ENCODE measurements at places on chromosomes 6 and 20.

DNA sequence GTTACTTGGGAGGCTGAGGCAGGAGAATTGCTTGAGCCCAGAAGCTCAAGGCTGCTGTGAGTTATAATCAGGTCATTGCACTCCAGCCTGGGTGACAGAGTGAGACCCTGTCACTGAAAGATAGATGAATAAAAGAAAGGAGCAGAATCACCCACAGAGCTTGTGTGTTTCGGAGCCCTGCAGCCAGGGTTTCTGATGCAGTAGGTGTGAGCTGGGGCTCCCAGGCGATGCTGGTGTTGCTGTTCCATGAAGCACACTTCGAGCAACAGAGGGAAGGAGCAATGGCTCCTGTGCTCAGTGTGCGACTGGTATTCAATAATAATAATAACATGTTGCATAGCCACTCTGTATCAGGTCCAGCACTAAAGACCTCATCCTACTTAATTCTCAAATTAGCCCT, 197.5 kb upstream of the CST7 start:
- no peak for DNase-seq

GRCh38 chr20:22526512-22527012, 57.8 kb downstream of the FOXA2 start:
- DNase-seq, result no peak

- DNase-seq, result peak; percentile 80
Observed at GRCh38 chr6:53796791-53797190, 2.0 kb downstream of the LRRC1 start.

DNA sequence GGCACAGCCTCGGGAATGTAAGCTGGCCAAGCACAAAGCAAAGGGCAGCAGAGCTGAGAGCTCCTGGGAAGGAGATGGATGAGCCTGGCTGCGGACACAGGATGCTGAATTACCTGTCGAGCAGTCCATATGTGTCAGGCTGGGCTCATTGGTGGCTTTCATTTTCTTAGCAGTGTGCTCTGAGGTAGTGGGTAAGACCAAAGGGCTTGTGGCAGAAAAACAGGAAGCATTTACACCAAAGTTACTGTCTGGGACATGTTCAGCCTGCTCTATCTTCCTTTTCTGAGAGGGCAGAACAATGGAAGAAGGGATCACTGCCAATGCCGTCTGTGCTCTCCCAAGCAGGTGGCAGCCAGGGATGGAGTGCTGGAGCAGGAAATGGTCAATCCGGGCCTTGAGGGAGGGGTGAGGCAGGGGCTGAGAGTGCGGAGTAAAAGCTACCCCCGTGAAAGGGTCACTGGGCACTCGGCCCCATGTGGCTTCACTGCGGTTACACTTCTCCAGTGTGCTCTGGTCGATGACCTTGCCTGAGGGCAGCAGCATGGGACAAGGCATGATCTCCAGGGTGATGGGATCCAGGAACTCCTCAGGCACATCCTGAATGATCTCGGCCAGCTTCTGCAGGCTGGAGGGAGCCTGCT, 36.9 kb upstream of the AVP start:
- no peak for DNase-seq

GRCh38 chr6:46985943-46986342, 56.2 kb downstream of the ADGRF1 start:
- DNase-seq, result no peak

GRCh38 chr6:42316981-42317380, 99.3 kb upstream of the MRPS10 start:
- no peak for DNase-seq

DNA sequence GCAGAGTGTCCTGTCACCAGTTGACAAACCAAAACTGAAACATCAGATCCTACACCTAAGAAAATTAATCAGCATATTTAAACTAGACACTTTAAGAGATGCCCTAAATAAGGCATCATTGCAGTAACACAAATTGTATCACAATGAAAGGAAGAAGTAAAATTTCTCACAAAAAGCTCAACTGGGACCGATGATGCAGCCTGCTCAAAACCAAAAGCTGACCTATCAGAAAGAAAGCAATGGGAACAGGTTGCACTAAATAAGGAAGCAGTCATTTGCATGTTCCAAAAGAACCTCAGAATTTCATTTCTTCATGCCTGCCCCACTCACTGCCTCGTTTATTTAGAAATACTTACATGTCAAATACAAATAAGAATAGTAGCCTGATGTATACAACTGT, 12.1 kb downstream of the HIVEP2 start:
- no peak for DNase-seq

DNA sequence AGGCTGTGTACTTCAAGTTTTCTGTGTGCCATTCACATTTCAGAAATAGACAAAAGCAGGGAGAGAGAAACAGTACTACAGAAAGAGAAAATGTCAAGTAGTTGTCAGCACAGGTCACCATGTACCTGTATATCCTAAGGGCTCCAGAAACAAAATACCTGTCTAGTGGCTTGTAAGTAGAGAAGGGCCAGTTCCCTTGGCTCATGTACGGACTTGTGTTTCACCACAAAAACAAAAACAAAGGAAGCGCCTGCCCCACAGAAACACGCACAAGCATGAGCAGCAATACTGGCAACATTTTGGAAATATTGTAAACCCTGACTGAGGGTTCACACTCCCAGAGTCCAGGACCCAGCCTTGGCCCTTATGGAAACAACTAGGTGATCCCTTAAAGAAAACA, 44.3 kb downstream of the CNKSR3 start:
- DNase-seq, result no peak

- no peak for DNase-seq
Observed at GRCh38 chr6:69026715-69027114, 391.6 kb downstream of the ADGRB3 start.

GRCh38 chr20:50750145-50750671, 18.8 kb downstream of the PARD6B start:
- peak; percentile 64 for DNase-seq

DNA sequence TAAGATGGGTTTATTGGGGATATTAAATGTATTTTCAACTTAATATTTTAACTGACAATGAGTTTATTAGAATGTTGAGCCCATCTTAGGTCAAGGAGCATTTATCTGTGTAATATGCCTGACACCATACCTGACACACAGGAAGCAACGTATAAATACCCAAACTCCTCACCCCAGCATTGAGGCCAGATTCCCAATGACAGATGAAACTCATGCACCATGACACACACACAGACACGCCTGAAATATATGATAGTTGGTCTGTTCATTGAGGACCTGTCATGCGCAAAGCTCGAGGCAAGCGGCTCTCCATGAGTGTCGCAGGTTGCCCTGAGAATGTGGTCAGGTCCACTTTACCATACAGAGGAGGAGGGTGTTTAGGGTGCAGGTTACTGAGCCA, 64.1 kb downstream of the GFOD1 start:
- DNase-seq, result no peak

GRCh38 chr6:133805876-133806275, 83.0 kb upstream of the TCF21 start:
- DNase-seq, result no peak

DNA sequence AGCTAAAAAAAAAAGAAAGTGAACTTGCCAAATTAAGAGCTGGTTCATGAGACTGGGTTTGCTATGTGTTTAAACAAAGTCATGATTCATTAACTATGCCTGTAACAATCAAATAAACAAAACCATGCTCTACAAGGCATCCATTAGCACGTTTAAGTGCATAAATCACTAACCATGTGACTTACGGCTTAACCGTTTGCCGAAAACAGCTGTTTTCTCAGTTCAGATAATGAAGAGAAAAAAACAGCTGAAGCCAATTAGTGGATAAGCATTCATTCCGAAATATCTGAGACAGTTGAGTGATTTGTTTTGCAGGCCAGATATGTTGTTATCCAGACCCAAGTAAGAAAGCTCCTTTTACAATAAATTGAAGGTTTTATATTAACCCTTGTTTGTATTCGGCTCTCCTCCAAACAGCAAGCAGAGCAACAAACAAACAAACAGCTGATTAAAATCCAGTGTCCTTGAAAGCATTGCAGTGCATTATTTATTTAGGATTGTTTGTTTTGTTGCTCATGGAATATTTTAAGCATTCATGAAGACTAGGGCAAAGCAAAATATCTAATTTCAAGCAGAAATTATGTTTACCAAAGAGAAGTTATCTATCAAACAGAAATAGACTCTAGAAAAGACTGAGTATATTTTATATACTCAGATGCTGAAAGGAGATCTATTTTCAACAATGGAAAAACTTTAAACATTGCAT, 343.5 kb downstream of the RFPL4B start:
- peak; percentile 57 for DNase-seq

DNA sequence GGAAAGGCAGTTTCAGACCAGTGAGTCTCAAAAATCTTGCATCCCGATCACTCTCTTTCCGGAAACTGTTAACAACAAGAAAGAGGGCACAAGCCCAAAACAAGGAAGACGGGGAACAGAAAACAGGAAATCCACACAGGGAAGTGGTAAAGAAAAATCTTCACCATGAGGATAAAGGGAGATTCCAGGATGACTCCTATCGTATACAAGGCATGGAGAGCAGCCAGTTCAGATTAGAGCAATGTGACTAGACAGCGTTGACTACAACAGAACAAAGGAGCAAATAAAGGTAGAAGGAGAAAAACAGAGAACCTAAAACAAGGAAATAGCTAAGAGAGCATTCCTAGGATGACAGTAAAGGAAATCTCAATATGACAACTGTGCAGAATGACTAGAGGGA, 26.5 kb downstream of the VNN1 start:
- no peak for DNase-seq

DNA sequence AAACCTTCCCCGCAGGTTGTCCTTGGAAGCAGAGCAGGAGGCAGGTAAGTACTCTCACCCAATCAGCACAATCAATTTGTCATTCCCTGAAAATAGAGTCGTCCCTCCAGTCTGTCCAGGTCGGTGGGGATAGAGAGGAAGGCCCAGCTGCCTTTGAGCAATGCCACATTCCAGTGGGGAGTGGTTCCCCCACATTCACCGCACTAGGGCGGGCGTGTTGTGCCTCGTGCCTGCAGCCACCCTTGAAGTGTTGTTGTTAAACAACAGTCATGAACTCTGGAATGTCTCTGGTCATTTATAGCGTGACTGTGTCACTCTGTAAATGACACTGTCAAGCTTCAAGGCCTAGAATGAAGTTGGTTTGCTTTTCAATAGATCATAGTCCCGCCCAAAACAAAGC, 33.4 kb downstream of the PRDM1 start:
- DNase-seq, result no peak
